Chondrocyte (in vitro differentiated cells): ENCODE measurements at places on chromosomes 2 and 18. TPM values are rescaled to one million over a fixed set of nuclear protein-coding genes. Genes with fewer than 3 reads are reported as not detected.

GALNT3 gene
- 4.1 to 4.4 TPM (median 4.2 TPM) in 3 replicates for total RNA-seq

- no peak overlapping the region for H3K27ac ChIP-seq
- peaks cover 1% of the 10 kb centered on the region for H3K27me3 ChIP-seq
- no peak for DNase-seq
- H3K36me3 ChIP-seq: no peaks in the 10 kb centered on the region
- no peaks in the 10 kb centered on the region for H3K4me1 ChIP-seq
These were observed 67.3 kb downstream of the ASB1 start for GRCh38 chr2:238493880-238494572.

DNA sequence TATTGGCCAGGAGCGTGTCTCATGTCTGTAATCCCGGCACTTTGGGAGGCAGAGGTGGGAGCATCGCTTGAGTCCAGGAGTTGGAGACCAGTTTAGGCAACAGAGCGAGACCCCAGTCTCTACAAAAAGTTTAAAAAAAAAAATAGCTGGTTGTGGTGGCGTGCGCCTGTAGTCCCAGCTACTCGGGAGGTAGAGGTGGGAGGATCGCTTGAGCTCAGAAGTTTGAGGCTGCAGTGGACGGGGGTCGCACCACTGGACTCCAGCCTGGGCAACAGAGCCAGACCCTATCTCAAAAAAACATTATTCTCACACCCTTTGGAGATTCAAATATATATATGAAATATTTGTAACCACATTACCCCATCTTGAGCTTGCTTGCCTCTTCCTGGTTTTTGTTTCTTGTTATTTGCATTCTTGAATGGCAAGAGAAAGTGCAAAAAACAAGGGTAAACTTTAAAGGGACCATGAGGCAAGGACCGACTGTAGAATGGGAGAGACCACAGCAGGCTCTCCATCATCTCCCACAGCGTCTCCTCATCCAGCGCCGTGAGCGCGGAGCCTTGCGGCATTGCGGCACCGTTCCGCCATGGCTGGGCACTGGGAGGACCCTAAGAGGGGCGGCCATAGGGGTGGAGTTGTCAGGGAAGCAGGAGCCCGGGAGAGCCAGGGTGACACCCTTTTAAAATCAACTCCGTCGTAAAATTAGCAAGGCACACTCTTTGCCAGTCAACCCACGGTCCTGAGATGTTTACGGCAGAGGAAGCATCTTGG is 1.4 kb downstream of the ELP2 start:
- peak overlapping the region; percentile 92 for H3K4me3 ChIP-seq
- peak overlapping the region; percentile 63 for H3K27ac ChIP-seq
- H3K4me1 ChIP-seq: peaks cover 41% of the 10 kb centered on the region
- H3K36me3 ChIP-seq: peaks cover 5% of the 10 kb centered on the region
- no peaks in the 10 kb centered on the region for H3K27me3 ChIP-seq

DNA sequence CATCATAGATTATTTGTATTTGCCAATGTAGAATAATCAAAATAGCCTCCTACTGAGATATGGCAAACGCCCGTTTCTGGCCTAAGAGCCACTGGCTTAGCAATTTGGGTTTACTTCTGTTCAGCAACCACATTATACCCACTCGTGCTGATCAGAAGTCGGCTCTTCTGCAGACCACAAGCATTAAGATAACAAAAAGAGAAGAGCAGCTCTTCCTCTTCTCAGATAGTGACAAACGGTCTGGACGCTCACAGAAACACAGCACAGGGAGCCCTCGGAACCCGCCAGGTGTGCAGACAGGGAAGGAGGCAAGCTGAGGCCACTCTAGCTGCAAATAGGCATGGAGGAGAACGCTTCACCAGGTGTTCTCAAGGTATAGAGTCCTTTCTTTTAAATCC is 164.0 kb downstream of the HDAC4 start:
- H3K27me3 ChIP-seq: no peaks in the 10 kb centered on the region
- no peak for DNase-seq
- no peaks in the 10 kb centered on the region for H3K36me3 ChIP-seq
- H3K4me1 ChIP-seq: peaks cover 6% of the 10 kb centered on the region
- H3K27ac ChIP-seq: no peak overlapping the region

- H3K4me1 ChIP-seq: peaks cover 8% of the 10 kb centered on the region
- peaks cover 17% of the 10 kb centered on the region for H3K36me3 ChIP-seq
- no peak overlapping the region for H3K4me3 ChIP-seq
These were observed 52.6 kb downstream of the TRAPPC12 start for GRCh38 chr2:3432067-3432466.

- DNase-seq: no peak
- no peak overlapping the region for H3K4me3 ChIP-seq
- peaks cover 66% of the 10 kb centered on the region for H3K4me1 ChIP-seq
- no peaks in the 10 kb centered on the region for H3K27me3 ChIP-seq
- peaks cover 4% of the 10 kb centered on the region for H3K36me3 ChIP-seq
These were observed 87.9 kb downstream of the ACVR1 start for GRCh38 chr2:157788201-157788600.

GRCh38 chr18:27609221-27609620 is 424.1 kb upstream of the CHST9 start:
- H3K36me3 ChIP-seq: no peaks in the 10 kb centered on the region
- H3K27me3 ChIP-seq: no peaks in the 10 kb centered on the region
- no peak overlapping the region for H3K4me3 ChIP-seq
- H3K27ac ChIP-seq: no peak overlapping the region
- no peak for DNase-seq

DNA sequence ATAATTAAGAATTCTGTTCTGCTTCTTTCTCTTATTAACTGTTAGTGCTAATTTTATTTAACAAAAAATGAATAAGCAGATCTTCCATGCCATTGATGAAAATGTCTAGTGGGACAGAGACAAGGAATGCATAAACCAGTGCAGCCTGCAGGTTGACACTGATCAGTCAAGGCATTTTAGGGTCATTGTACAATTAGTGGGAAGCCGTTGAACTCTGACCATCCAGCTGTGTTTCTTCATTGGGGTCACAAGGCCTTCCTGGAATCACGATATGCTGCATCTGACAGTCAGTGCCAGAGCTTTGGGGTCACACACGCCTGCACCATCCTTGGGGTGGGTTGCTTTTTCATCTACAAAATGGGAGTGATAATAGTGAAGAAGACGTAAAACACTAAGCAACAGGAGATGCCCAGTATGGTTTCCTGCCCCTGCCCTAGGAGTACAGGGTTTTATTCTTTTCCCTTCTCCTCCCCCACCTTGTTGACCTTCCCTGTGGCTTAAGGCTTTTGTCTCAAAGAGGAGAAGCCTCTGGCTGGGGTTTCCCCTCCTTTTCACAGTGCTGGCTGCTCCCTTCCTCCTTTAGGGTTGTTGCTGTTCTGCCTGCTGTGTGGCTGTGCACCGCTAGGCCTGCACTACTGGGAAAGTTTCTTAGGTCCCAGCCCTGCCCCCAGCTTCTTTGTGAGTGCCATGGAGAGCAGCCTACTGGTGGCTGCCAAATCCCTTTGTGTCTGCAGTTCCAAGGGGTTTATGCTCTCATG is 245.6 kb downstream of the TPGS2 start:
- no peaks in the 10 kb centered on the region for H3K27me3 ChIP-seq
- peaks cover 27% of the 10 kb centered on the region for H3K4me1 ChIP-seq
- no peak overlapping the region for H3K27ac ChIP-seq
- no peak overlapping the region for H3K4me3 ChIP-seq
- no peak for DNase-seq

DNA sequence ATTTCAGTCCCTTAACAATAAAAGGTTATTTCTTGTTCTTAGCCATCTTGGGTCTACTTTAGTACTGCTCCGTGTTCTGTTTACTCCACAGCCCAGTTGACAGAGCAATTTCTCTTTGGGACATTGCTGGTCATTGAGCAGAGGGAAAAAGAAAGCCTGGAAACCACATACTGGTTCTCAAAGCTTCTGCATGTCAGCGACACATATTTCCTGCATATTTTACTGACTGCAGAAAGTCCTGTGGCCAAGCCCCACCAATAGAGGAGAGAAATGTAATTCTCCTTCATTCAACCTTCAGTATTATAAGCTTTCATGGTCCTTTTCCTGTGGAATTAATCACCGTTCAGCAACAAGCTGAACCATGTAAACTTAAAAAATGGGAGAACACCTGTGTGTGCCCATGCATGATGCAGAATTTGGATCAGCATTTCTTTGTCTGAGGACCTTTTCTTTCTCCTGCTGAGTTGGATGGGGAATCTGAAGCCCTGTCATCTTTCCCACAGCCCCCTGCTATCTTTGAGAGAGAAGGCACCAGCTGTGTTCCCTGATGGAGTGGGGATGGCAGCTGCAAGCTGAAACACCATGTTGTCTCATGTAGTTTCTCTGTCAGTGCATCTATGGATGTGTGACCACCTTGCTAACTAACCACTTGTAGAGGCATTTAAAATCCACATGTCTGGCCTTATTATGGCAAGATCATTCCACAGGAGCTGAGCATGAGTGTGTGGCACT is 431.6 kb downstream of the MEIS1 start:
- peaks cover 32% of the 10 kb centered on the region for H3K4me1 ChIP-seq
- no peak overlapping the region for H3K27ac ChIP-seq
- H3K36me3 ChIP-seq: no peaks in the 10 kb centered on the region
- no peak for DNase-seq

NEUROD1 gene
- total RNA-seq: not detected in 3 replicates

DNA sequence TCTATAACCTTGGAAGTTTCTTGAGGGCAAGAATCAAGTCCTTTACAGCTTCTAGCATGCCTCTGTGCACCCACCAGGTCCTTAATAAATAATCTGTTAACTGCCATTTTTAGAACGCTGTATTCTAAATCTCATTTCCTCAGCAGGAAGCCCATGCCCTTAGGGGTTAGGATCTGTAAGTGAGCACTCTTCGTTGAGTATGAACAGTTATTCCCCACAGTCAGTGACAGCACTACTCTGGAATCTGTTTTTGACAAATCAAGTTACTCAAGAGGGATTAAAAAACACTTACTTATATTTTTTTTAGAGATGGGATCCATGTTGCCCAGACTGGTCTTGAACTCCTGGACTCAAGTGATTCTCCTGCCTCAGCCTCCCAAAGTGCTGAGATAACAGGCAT is 14.6 kb downstream of the PAIP2B start:
- H3K27ac ChIP-seq: no peak overlapping the region
- no peak overlapping the region for H3K4me3 ChIP-seq
- H3K36me3 ChIP-seq: no peaks in the 10 kb centered on the region
- peaks cover 2% of the 10 kb centered on the region for H3K4me1 ChIP-seq

CPS1 gene
- total RNA-seq: 4.3 to 15.2 TPM (median 4.6 TPM) in 3 replicates

- H3K27me3 ChIP-seq: no peaks in the 10 kb centered on the region
- peak overlapping the region; percentile 90 for H3K27ac ChIP-seq
- H3K4me3 ChIP-seq: no peak overlapping the region
- no peak for DNase-seq
- no peaks in the 10 kb centered on the region for H3K36me3 ChIP-seq
These were observed 44.3 kb downstream of the RDH14 start for GRCh38 chr2:18516112-18516511.

SPATS2L gene
- 233 to 237 TPM (median 233 TPM) in 3 replicates for total RNA-seq

CFC1 gene
- total RNA-seq: not detected in 3 replicates
